ENCODE measurements at places on chromosomes 13 and 19.

- peak; percentile 50 for DNase-seq
Observed at GRCh38 chr19:19459707-19460251, 54.3 kb downstream of the GATAD2A start.

- peak; percentile 25 for DNase-seq
Observed at GRCh38 chr13:28137596-28137995, 749 bp upstream of the PAN3 start.

DNA sequence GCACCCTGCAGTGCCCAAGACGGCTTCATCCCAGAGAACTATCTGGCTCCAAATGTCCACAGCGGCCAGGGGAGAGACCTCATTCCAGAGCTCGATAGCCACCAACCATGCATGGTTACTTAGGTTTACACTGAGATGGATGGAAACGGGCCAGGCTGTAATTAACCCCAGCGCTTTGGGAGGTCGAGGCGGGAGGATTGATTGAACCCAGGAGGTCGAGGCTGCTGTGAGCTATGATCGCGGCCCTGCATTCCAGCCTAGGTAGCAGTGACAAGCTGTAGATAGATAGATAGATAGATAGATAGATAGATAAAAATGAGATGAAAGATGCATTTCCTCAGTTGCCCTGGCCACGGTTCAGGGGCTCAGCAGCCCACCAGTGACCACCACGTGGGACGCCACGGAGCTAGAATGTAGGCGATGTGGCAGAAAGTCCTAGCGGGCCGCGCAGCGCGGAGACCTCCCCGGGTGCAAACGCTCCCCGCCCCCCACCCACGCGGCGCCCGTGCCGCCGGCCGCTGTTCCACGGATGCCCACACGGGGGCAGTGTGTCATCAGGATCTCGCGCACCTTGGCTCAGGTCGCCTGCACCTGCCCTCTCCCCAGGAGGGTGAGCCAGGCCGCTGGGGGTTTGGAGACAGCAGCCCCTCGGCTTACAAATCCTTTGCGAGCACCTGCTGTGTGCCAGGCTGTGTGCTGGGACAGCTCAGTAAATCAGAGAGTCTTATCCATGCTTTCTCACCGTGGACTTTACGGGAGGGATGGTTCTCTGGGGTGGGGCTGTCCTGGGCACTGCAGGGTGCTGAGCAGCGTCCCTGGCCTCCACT lies 13.5 kb upstream of the TLE5 start:
- no peak for DNase-seq

GRCh38 chr13:60012488-60012887 lies 151.2 kb downstream of the DIAPH3 start:
- no peak for DNase-seq

DNA sequence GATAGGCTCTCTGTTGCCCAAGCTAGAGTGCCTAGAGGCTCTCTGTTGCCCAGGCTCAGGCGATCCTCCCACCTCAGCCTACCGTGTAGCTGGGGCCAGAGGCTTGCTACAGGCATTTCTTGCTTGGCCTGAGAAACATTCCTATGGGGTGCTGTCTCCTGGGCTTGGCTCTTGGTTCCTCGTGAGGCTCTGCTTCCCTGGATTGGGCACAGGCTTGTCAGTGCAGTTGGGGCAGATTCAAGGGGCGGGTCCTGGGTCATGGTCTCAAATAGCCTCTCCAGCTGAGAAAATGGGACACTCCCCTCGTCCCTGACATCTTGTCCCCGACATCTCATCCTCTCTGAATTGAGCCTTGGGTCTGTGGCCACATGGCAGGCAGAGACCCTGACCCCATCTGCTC lies 4.9 kb downstream of the TSSK6 start:
- DNase-seq = peak; percentile 9

DNA sequence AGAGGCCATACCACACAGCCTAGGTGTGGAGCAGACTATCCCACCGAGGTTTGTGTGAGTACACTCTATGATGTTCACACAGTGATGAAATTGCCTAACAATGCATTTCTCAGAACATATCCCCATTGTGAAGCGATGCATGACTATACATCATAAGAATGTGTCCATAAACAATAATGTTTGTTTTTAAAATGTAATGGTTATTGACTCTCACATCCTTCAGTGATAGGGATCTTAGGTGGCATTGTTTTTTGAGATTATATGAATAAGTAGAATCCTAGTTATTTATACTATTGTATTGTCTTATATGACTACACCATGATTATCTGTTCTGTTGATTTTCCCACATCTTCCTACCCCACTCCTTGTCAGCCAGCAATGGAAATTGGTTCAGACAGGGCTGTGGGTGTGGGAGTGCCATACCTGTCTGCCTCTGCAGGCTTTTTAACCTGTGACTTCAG lies 13.6 kb downstream of the CCNA1 start:
- no peak for DNase-seq

- DNase-seq = no peak
Observed at GRCh38 chr19:41529484-41530183, 46.3 kb upstream of the CEACAM21 start.

GRCh38 chr19:30630289-30631032 lies 258.3 kb downstream of the ZNF536 start:
- DNase-seq = no peak

DNA sequence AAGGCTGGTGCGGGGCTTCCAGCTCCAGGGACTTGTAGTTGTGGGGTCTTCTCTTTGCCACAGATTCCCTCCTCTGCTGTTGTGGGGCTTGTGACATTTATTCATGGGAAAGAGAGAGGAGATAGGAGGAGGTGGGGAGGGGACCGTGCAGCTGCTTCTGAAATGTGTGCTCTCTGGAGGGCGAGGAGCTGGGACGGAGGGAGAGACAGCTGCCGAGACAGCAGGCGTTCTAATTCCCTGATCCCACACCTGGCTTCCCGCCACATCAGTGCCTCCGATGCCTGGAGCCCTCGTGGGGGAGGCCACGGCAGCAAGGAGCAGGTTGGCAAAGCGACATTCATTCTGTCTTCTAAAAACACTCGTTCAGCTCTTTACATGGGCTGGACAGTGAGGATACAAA lies 164.4 kb downstream of the USP12 start:
- DNase-seq = no peak

DNA sequence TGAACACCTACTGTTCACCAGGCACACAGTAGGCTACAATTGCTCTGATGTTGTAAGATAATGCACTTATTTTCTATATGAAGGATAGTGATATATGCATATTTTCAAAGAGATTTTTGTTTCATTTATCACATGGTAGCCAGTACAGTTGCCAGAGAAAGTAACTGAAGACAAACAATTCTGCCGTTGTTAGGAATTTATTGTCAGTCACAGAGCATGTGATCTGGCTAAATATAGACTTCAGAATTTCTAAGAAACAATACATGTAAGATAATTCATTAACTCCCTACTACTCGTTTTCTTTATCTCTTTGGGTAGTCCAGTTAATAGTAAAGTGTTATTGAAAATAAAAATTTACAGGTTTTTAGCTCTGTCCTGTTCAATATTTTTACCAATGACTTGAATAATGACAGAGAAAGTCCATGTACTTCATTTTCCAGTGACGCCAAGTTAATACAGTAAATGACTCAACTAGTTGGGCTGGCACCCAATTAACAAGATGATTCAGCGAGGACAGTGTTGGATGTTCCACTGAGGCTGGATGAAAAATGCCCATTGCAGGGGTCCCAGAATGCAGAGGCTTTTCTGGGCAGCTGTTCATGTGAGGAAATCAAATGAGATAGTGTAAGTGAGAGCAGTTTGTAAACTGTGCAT lies 35.6 kb downstream of the GJA3 start:
- peak; percentile 84 for DNase-seq

DNA sequence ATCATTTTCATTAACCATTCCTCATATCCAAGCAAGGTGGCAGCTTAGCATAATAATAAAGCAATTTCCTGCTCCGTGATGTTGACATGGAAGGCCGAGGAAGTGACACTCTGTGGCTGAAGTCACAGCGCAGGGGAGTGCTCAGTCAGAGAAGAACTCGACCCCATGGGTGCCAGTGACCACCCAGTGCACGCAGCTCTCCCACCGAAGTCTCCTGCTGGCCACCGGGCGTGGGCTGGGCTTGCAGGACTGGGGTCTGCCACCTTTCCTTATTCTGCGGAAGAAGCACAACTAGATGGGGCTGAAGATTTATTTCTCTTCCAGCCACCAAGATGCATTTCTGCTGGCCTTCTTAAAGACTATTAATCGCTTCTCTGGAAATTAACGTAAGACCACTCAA lies 132.1 kb upstream of the SPACA7 start:
- DNase-seq = no peak

GRCh38 chr13:110715395-110716246 lies 2.1 kb downstream of the ING1 start:
- DNase-seq = peak; percentile 100

DNA sequence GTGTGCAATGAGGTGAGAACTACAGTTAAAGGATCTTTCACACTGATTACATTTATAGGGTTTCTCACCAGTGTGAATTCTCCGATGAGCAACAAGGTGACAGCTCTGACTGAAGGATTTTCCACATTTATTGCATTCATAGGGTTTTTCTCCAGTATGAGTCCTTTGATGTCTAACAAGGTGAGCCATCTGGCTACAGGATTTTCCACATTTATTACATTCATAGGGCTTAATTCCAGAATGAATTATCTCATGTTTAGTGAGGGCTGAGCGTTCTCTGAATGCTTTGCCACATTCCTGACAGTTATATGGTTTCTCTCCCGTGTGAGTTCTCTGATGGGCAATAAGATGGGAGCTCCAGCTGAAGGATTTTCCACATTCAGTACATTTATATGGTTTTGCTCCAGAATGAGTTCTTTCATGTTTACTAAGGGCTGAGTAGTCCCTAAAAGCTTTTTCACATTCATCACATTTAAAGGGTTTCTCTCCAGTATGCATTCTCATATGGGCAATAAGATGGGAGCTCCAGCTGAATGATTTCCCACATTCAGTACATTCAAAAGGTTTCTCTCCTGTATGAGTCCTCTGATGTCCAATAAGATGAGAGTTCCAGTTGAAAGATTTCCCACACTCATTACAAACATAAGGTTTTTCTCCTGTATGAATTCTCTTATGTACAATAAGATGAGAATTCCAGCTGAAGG lies 4.4 kb upstream of the C19orf18 start:
- DNase-seq = peak; percentile 5

GRCh38 chr19:18762125-18763023 lies 28.7 kb downstream of the COMP start:
- DNase-seq = peak; percentile 64

GRCh38 chr13:50015750-50016149 lies 506 bp downstream of the KCNRG start:
- no peak for DNase-seq

- DNase-seq = no peak
Observed at GRCh38 chr13:75581874-75582640, 32.5 kb downstream of the UCHL3 start.

DNA sequence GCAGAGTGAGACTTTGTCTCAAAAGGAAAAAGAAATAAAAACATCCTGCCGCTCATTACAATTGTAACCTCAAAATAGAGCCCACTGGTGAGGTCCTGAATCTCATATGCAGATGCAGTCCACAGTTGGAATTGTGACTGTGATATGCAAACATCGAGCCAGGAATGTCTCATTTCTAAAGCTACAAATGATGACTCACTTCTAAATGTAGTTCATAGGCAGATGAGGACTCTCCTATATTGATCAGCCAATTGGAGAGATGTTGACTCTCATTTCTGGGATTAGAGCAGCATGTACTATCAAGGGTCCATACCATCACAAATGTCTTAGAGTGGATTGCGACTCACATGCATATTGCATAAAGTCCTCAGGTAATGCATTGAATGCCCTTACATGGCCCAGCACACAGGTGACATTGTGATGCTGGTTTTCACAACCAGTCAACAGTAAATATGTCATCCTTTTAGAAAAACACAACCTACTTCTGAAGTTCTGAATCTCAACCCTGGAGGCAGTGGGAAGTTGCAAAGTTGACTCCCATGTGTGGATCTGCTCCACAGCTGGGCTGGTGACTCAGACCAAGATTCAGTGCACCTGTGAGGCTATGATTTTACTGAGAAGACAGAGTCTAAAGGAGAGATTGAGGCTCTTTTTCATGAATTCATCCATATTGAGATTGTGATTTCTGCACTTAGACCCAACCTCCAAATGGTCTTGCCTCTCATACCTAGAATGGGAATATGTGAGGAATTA lies 16.9 kb upstream of the ZNF254 start:
- no peak for DNase-seq

GRCh38 chr13:40031031-40031430 lies 375.6 kb downstream of the COG6 start:
- peak; percentile 68 for DNase-seq

- DNase-seq = no peak
Observed at GRCh38 chr19:2394442-2395292, 32.7 kb downstream of the TIMM13 start.

DNA sequence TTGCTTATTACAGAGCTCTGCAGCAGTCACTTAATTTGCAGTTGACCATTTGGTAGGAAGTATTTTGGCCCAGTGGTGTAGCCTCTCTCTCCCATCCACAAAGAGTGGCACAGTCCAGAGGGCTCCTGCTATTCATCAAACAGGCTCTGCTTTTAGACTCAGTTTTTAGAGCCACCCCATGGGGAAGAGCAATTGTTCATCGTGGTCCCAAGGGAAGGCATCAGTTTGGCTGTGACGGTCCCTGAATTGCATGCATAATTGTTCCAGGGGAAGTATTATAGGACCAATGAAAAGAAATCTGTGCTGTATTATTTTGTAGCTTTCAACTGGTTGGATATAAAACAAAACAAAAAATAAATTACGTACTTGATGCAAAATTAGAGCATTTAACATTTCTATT lies 799.0 kb downstream of the DACH1 start:
- no peak for DNase-seq

GRCh38 chr19:31448221-31448657 lies 99.0 kb upstream of the TSHZ3 start:
- peak; percentile 79 for DNase-seq

DNA sequence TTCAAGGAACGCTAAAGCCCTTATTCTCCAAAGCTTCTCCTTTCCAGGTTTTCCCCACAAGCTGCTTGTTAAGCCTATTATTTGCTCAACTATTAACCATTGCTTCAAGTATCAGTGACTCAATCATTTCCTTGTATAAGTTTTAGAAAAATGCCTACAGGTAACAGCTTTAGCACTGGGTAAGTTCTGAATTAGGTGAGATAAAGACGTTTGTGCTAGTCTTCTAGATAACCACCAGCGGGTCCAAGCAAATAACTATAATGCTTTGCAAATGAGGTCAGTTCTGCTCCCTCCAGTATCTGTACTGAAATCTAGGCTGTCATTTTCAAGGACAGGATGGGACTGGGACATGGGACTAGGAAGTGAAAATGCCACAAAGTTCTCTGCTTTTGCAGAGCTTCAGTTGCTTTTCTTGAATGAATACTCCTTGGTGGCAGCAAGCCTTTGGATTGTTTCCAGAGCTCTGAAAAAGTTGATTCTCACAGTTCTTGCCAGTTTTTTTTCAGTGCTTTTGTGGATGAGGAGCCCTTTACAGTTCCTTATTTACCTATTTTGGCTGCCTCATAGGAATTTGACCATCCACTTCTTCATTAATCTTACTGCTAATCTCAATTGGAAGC lies 1487.7 kb downstream of the EFNB2 start:
- no peak for DNase-seq

DNA sequence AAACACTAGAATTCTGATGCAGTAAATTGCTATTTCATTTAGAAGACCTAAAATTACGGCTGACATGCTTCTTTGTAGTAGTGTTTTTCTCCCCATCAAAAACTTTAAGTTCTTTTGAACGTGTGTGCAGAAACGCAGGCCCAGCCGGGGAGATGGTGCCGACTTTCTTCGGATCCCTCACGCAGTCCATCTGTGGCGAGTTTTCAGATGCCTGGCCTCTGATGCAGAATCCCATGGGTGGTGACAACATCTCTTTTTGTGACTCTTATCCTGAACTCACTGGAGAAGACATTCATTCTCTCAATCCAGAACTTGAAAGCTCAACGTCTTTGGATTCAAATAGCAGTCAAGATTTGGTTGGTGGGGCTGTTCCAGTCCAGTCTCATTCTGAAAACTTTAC lies 98.3 kb downstream of the TNFRSF19 start:
- no peak for DNase-seq
